PC-3 (cell line): ENCODE measurements at places on chromosomes 6 and 20. TPM values are rescaled to one million over a fixed set of nuclear protein-coding genes. Genes with fewer than 3 reads are reported as not detected.

DNA sequence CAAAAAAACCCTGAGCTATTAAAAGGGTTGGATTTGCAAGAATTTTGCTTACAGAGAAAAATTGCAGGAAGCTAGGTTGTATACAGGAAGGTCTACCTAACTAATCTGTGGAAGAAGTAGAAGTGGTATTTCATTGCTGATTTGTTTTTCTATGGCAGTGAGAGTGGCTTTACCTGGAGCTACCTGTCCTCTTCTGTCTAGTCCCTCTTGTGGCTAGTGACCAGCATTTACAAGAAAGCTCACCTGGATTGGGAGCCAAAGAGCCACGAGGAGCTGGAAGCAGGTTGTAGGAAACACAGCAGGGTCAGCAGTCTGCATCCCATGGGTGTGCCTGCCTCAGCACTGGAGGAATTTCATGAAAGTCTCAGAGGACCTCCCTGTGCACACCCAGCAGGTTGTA is 120.3 kb upstream of the RALGAPA2 start:
- H3K27ac ChIP-seq = no peak overlapping the region
- no peaks in the 10 kb centered on the region for H3K4me1 ChIP-seq
- peaks cover 39% of the 10 kb centered on the region for H3K27me3 ChIP-seq
- DNase-seq = no peak
- H3K36me3 ChIP-seq = no peaks in the 10 kb centered on the region; the same call in 1 of the 2 replicates

SYS1 gene
- 32.5 and 45.2 TPM in 2 replicates for total RNA-seq

- H3K4me3 ChIP-seq = no peak overlapping the region
- no peak for DNase-seq
- no peak overlapping the region for H3K27ac ChIP-seq
- no peaks in the 10 kb centered on the region for H3K36me3 ChIP-seq
- H3K27me3 ChIP-seq = no peaks in the 10 kb centered on the region
Measured at GRCh38 chr6:38215225-38215624, 395.7 kb downstream of the ZFAND3 start.

DNA sequence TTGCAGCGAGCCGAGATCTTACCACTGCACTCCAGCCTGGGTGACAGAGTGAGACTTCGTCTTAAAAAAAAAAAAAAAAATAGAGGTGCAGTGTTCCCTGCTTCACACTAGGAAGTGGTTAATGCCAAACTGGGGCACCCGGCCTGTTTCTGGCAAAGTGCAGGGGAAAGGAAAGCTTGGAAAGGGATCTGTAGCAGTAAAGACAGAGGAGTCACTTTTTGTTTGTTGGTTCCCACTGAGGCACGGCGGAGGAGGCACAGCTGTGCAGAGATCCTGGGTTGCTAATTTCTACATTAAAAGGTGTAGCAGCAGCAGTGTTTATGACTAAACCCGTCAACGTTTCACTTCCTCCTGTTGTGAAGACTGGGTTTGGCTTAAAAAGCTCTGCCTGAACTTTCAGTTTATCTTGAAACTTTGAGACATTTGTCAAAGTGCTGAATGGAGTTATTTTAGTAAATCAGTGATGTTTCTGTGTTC is 125.6 kb downstream of the CARMIL1 start:
- H3K27me3 ChIP-seq = no peaks in the 10 kb centered on the region
- no peak for DNase-seq

DNA sequence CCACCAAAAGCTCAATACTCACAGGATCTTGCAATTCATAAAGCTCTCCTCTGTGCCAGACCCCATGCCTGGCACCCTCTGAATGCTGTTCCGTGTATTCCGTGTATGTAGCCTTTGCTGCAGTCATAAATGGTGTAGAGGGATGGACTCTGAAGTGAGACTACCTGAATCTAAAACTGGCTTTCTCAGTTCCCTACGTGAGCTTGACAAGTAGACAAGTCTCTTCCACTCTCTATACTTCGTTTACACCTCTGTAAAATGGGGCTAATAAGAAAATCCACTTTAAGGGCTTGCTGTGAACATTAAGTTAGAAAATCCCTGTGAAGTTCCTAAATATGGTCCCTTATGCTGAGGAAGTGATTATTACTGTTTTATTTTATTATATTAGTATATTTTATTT is 31.5 kb downstream of the PPP1R16B start:
- H3K27me3 ChIP-seq = peaks cover 35% of the 10 kb centered on the region
- no peak for DNase-seq
- no peak overlapping the region for H3K4me3 ChIP-seq
- H3K36me3 ChIP-seq = no peaks in the 10 kb centered on the region

DNA sequence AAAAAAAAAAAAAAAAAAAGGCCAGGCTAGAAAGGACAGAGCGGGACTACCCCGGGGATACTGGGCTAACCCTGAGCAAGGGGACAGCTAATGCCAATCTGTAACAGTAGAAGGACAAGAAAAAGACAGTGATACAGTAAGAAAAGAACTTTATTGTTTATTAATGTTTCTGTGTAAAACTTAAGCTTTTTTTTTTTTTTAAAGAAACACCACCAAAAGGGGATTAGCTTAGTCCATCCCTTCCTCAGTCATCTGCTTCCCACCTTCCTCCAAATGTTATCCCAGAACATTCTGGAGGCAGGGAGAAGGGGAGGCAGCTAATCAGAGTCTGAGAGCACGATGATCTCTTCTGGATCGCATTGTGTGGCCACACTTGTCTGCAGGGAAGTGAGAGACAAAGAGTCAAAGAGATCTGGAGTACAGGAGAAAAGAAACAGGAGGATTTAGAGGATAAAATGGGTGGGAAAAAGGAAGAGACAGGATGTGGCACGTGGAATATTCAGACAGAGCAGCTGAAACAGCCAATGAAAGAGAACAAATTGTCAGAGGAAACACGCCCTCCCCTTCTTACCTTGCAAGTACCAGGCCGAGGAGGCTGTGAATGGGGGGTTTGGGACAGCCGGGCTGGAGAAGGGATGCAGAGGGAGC is 1.0 kb upstream of the ZBTB22 start:
- H3K27ac ChIP-seq = peak overlapping the region; percentile 57
- peaks cover 12% of the 10 kb centered on the region; the same call in 1 of the 2 replicates for H3K36me3 ChIP-seq
- peaks cover 56% of the 10 kb centered on the region for H3K4me1 ChIP-seq
- no peak for DNase-seq
- H3K4me3 ChIP-seq = peak overlapping the region; percentile 72

DNA sequence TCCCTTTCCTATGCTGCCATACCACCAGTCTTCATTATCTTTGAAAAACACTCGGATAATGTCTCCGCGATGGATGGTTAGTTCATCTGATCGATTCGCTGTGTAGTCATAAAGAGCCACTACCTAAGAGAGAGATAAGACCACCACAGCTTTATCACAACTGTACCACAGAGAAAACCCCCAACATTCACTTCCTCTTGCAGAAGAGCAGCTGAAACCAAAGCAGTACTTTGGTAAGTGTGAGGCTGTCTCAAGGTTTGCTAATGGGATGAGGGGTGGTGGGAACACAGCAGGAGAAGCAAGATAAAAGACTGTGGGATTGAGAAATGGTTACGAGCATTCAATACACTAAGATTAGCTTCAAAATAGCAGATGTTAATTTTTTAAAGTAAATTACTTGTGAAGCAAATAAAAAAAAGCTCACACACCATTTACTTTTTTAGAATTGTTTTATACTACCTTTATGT is 142.1 kb downstream of the MYB start:
- H3K4me1 ChIP-seq = no peaks in the 10 kb centered on the region
- no peak overlapping the region for H3K4me3 ChIP-seq

DNA sequence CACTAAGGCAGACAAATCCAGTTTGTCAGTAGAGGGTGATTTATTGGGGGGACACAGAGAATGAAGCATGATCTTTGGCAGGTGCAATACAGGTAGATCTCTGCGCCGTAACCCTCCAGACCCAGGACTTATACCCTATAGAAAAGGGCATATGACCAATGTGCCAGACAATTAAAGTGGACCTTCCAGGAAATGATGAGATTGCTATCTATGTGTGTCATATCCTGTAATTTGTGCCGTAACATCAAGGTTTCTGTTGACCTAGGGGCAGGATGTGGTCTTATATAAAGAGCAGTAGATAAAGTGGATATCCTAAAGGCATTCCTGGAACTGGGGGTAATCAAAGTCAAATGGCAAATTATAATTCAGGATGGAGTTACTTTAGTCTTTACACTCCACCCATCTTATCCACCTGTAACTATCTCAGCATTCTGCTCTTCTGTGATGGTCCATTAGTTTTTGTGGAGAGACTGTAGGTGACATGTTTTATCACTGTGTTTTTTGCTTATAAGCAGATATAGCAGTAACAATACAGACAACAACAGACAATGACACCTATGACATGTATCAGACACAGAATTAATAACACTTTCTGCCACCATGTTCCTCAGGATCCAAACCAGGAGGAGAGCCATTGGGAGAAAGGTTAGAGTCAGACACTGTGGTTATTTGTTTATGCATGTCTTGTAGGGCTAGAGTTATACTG is 43.1 kb upstream of the ZNF337 start:
- no peak overlapping the region for H3K4me3 ChIP-seq
- peak overlapping the region; percentile 10; the same call in 1 of the 2 replicates for H3K27ac ChIP-seq
- peak; percentile 90 for DNase-seq
- H3K4me1 ChIP-seq = peaks cover 29% of the 10 kb centered on the region

DEFB132 gene
- not detected in 2 replicates for total RNA-seq

DNA sequence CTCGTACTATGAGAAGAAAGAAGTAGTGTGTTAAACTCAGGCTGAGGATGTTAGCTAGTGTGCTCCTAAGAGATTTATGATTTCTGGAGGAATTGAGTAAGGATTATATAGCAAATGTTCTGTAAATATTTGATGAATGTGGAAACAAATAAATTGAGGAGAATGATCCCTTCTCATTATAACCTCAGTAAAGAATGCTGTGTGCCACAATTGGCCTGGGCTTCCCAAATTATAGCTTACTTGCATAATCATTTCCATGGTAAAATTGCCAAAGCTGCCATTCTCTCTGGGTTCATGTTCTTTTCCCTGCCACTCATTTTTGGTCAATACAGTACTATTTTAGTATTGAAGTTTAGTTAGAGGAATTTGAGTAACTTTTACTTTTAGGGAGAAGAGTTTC is 128.5 kb downstream of the FLRT3 start:
- H3K27me3 ChIP-seq = no peaks in the 10 kb centered on the region
- DNase-seq = no peak
- no peak overlapping the region for H3K4me3 ChIP-seq
- peaks cover 2% of the 10 kb centered on the region; the same call in 1 of the 2 replicates for H3K4me1 ChIP-seq
- H3K36me3 ChIP-seq = no peaks in the 10 kb centered on the region

PROKR2 gene
- not detected in 2 replicates for total RNA-seq

OR2J3 gene
- total RNA-seq = 0.29 TPM in 1 of 2 replicates, not detected in the other

- H3K27me3 ChIP-seq = peaks cover 63% of the 10 kb centered on the region
- H3K4me3 ChIP-seq = no peak overlapping the region
- H3K27ac ChIP-seq = no peak overlapping the region
- no peaks in the 10 kb centered on the region for H3K36me3 ChIP-seq
- no peak for DNase-seq
Measured at GRCh38 chr20:53284256-53284655, 309.4 kb downstream of the ZNF217 start.

DNA sequence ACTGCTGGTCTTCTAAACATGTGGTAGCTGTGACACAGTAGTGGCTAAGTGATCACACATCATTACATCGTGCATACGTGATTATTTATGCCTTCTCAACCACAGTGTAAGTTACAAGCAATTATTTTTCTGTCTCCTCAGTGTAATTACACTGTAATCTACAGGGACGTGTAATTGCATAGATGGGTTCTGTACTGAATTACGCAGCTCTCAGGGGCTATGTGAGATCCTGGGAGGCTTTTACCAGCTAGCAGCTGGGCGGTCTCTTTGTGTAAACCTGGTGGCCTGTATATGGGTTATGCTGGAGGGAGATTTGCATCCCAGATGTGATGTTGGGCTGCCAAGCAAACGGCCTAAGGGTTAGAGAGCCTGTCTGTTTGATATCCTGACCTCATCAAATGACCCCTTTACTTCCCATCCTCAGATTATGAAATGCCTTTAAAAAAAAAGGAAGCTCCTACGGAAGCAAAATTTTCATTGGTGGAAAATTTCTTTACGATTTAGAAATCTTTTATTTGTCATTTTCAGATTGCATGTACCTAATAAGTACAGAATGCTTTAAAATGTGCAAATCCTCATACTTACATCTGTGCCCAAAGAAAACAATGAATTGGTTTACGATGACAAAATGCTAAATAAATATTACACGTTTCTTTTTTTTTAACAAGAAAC is 402.8 kb upstream of the JAG1 start:
- H3K4me1 ChIP-seq = no peaks in the 10 kb centered on the region; the same call in 1 of the 2 replicates
- DNase-seq = no peak
- H3K36me3 ChIP-seq = no peaks in the 10 kb centered on the region
- H3K27me3 ChIP-seq = no peaks in the 10 kb centered on the region
- no peak overlapping the region for H3K4me3 ChIP-seq
- H3K27ac ChIP-seq = no peak overlapping the region

DNA sequence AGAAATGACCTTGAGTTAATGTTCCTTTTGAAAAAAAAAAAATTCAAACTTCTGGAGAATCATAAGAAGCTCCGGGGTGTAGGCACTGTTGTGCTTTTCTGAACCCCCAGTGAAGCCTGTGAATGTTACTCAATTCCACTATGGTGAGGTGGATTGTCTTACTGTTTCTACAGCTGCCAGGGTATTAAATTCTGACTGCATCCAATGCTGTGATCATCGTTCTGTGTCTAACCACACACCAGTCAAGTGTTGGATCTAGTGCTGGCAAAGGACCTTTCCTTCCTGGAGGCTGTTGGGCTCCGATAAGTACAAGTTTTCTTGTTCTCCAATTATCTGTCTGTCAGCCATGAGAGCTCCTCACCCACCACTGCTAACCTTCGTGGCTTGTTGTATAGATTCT is 162.0 kb upstream of the EPHA7 start:
- no peak overlapping the region for H3K4me3 ChIP-seq
- H3K36me3 ChIP-seq = no peaks in the 10 kb centered on the region
- H3K27me3 ChIP-seq = no peaks in the 10 kb centered on the region
- no peaks in the 10 kb centered on the region for H3K4me1 ChIP-seq
- H3K27ac ChIP-seq = no peak overlapping the region

DNA sequence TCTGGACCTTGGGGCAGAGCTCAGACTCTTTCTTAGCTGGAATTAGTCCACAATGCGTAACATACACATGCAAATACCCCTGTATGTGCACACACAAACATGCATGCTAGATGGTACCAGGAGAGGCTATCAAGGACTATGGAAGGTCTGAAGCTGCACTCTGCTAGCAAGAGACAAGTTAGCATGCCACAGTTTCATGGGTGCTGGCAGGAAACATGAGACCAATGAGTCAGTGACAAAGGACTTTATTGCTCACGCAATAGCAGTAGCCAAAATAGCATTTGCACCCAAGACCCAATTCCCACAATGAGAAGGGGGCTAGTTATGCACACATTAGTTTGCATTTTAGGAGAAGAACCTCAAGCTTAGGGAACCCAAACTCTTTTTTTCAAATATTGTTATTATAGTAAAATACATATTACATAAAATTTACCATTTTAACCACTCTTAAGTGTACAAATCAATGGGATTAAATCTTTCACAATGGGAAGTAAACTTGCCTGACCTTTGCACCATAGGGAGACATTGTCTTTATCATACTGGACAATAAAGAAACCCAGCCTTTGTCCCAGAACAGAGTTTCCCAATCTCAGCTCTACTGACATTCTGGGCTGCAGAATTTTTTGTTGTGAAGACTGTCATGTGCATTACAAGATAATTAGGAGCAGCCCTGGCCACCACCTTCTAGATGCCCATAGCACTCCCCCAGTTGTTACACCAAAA is 69.1 kb downstream of the NRSN1 start:
- peak; percentile 30 for DNase-seq
- no peak overlapping the region for H3K4me3 ChIP-seq
- peaks cover 40% of the 10 kb centered on the region for H3K27me3 ChIP-seq
- no peaks in the 10 kb centered on the region for H3K36me3 ChIP-seq
- no peak overlapping the region for H3K27ac ChIP-seq

GRCh38 chr6:11412616-11413015 is 124.9 kb upstream of the TMEM170B start:
- H3K27ac ChIP-seq = no peak overlapping the region
- H3K36me3 ChIP-seq = no peaks in the 10 kb centered on the region
- H3K4me1 ChIP-seq = peaks cover 18% of the 10 kb centered on the region
- no peak for DNase-seq
- H3K4me3 ChIP-seq = no peak overlapping the region
- no peaks in the 10 kb centered on the region for H3K27me3 ChIP-seq

RNF182 gene
- 20.2 and 24.7 TPM in 2 replicates for total RNA-seq
